ENCODE measurements at places on chromosomes 1 and 21.

DNA sequence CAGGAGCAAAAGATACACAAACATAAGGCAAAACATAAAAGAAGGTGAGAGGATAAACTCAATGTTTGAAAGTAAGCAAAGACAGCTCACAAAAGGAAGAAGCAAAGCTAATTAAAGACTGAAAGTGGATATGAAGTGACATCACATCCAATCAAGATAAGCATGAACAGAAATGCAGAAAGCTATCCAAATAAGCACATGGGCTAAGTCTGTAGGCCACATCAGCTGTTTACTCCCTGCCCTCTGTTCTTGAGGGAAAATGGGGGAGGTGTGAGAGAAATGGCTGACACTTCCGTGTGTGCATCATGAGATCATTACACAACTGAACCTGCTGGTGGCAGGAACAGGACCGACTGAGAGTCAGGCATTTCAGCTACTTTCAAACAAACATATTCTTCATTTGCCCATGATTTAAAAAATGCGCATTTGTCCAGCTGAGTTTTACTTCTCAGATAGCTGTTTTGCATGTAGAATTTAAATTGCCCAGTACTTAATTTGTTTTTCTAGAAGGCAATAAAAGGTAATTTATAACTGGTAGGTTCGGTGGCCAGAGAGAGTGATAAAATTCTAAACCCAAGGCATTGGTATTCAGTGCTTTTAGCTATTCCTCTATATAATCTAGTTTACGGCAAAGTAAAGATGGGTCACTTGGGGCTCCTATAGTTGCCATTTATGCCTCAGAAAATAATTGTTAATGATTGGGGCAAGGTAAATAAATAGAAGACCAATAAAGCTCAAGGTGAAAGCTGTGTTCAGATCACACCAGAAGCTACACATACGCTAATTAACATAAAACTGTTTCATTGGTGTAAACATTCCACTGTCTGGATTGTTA is 27.2 kb upstream of the MAN1A2 start:
- peak; percentile 26 for DNase-seq

- DNase-seq = no peak
Measured at GRCh38 chr1:88021529-88021928, 662.5 kb upstream of the PKN2 start.

DNA sequence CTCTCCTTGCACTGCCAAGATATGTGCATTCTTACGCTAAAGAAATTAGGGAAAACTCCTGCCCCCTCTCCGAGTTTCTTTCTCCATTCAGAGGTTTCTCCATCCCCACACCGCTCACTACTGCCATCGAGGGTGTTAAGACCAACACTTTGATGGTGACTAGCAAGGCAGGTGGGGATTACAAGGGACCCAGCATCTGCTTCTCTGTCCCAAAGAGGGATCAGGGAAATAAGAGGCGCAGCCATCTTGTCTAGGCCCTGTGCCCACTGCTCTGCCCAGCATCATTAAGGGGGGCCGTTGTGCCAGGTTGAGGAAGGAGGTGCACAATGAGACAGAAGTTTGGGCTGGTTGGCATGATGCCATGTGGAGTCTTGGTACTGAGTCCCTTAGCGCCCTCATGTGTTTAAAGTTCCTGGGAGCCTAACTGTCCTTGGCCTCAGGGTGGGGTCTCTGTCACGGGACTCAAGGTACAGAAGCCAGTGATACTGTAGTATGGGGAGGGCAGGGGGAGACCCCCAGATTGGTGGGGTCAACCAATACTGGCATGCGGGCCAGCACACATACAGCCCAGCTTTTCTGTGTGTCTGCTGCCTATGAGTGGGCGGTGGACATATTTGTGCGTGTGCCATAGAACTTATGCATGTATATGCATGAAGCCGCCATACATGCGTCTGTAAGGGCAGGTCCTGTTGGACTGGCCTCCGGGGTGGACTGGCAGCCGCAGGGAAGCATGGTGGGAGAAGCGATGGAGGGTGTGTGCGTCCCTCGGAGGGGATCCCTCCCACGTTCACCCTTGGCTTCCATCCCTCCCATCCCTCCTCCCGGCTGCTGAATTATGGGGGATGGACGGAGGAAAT is 5.5 kb downstream of the EFNA3 start:
- DNase-seq = peak; percentile 26

DNA sequence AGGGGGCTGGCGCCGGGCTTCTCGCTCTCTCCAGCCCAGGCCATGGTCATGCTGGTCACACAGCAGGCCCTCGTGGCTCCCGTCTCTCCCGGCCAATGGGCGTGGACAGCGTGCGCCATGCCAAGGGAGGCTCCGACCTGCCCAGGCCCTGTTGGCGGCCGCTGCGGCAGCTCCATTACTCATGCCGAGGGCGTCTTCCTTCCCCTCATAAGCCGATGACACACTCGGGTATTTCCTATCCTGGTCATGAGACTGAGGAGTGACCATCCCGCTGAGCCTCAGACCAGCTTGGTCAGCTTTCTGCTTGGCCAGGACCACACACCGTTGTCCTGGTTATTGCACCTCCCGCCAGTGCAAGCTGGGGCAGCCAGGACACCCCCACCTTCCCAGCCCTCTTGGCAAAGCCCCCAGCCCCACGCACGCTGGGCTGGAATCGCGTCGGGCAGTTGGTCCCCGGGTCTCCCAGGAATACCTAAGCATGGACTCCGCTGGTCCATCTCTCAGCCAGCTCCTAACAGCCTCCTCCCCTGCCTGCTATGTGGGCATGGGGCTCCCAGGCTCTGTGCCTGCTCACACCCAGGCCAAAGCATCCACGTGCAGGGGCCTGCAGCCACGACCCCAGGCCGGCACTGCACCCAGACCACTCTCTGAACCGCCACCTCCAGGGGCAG is 49.8 kb downstream of the ARHGEF16 start:
- peak; percentile 94 for DNase-seq

GRCh38 chr1:65388908-65389695 is 31.4 kb upstream of the LEPR start:
- no peak for DNase-seq

GRCh38 chr1:159561497-159561896 is 25.7 kb upstream of the OR10J5 start:
- no peak for DNase-seq

- no peak for DNase-seq
Measured at GRCh38 chr1:173117108-173117633, 66.4 kb upstream of the TNFSF18 start.

GRCh38 chr1:150609732-150610131 is 19.7 kb downstream of the ENSA start:
- peak; percentile 37 for DNase-seq

GRCh38 chr21:45291613-45292398 is 4.1 kb upstream of the POFUT2 start:
- DNase-seq = no peak

DNA sequence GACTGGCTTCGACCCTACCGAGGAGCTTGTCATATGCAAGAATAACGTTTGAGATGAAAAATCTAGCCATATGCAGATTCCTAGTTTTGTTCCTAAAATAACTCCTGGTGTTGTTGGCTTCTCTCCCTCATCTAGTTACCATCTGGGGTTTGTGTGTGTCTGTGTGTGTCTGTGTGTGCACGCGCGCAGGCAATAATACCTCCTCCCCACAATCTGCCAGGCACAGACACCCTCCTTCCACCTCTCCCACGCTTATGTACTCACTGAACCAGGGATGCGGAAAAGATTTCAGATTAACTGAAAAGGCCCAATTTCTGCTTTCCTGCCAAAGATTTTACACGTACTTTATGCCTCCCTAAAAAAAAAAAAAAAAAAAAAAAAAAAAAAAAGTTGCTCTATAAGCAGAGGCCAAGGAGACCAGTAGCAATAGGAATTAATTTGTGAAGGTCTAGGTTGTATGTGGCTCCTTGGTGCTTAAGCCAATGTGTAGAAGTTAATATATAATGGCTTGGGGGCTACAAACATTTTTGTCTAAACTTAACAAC is 452.7 kb downstream of the NUF2 start:
- DNase-seq = no peak

GRCh38 chr21:32826329-32827167 is 55.0 kb upstream of the PAXBP1 start:
- DNase-seq = peak; percentile 71

- no peak for DNase-seq
Measured at GRCh38 chr1:108059945-108060344, 95.0 kb upstream of the VAV3 start.

- DNase-seq = no peak
Measured at GRCh38 chr1:109890115-109890953, 20.3 kb upstream of the CSF1 start.

- DNase-seq = no peak
Measured at GRCh38 chr1:226635456-226635941, 86.9 kb downstream of the STUM start.

DNA sequence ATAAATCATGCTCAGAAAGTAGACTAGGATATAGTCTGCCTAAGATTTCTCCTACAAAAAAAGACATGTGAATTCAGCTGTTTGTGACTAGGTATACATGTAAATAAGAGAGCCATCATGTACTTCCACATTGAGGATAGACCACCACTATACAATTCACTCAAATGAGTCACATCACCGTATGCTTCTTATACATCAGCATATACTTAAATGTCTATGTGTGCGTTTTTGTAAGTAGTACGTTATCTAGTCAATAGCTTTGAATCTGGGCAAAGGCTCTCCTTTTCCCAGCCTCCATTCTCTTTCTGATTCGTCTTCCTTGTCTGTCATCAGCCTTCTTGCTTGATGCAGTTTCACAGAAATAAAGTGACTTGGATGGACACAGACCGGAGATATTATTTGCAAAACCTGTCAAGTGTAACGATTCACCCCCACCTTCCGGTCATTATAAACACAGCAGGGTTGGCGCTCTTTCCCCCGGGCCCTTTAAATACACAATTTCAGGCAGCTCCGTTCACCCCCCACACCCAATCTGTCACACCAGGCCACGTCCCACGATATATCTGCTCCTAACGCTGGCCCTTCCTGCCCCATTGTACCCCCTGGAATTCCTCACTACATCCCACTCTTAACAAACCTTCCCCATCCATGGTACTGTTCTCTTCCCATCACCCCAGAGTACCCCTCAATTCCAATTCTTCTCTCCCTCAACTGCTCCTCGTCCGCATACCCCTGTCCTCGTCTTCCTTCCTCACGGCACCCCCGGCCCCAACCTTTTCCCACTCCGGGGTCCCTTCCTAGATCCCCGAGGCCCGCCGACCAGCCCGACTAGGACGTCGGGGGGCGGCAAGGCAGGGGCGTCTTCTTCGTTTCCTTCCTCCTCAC is 636 bp downstream of the VAMP4 start:
- DNase-seq = peak; percentile 27

- no peak for DNase-seq
Measured at GRCh38 chr1:77994117-77994705, 10.5 kb upstream of the DNAJB4 start.

DNA sequence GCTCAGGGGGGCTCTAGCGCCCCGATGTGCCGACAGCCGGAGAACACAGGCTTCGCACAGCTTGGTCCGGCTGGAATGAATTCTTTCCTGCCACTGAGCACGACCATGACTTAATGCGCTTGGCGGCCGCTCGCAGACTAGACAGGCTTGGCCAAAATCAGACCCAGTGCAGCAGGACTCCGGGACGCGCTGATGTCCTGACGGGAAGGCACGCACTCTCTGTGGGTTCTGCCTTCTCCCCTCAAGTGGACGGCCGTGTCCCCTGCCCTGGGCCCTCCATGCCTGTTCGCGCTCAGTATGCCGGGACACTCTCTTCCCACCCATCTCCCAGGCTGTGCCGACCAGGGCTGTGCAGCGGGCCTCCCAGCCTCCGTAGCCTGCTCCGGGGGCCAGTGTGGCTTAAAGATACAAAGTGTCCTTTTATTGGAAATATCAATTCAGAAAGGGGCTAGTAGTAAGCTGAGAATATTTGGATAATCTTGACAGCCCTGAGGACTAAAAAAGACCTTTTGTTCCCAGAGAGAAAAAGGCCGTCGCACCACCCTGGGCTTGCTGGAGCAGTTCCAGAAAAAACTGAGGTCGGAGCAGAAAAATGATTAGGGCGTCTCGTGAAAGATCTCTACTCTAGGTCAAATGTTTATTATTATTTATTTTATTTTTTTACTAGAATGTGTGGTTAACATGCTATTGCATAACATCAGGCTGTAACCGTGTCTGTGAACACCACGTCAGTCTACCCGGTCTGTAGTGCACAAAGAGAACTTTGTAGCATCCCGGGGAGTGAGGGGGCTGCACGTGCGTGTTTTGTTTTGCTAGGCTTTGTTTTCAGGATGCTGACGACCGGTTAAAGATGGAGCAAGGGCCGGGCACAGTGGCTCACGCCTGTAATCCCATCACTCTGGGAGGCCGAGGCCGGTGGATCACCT is 88.1 kb upstream of the ARHGEF16 start:
- no peak for DNase-seq

GRCh38 chr1:25460020-25460419 is 29.3 kb downstream of the MACO1 start:
- no peak for DNase-seq
